ENCODE measurements at places on chromosomes 7 and 10.
A peak's percentile ranks its signal among the peaks of the same experiment; 100 is the strongest.

- no peak for DNase-seq
Observed at GRCh38 chr10:118047157-118047719, 497 bp upstream of the RAB11FIP2 start.

- DNase-seq = no peak
Observed at GRCh38 chr7:155002411-155003091, 373 bp downstream of the PAXIP1 start.

GRCh38 chr10:16845248-16845647 is 28.0 kb upstream of the RSU1 start:
- no peak for DNase-seq

DNA sequence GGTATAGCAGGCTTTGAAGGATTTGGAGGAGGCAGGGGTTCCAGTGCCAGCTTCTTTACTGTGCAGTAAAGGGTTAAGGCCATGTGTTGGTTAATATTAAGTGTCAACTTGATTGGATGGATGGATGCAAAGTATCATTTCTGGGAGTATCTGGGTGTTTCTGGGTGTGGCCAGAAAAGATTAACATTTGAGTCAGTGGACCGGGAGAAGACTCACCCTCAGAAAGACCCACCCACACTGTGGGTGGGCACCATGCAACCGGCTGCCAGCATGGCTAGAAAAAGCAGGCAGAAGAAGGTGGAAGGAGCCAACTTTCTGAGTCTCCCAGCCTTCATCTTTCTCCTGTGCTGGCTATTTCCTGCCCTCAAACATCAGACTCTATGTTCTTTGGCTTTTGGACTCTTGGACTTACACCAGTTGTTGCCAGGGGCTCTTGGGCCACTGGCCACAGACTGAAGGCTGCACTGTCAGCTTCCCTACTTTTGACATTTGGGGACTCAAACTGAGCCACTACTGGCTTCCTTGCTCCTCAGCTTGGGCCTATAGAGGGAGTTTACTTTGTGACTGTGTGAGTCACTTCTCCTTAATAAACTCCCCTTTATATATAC is 6.8 kb upstream of the TRUB1 start:
- DNase-seq = no peak

DNA sequence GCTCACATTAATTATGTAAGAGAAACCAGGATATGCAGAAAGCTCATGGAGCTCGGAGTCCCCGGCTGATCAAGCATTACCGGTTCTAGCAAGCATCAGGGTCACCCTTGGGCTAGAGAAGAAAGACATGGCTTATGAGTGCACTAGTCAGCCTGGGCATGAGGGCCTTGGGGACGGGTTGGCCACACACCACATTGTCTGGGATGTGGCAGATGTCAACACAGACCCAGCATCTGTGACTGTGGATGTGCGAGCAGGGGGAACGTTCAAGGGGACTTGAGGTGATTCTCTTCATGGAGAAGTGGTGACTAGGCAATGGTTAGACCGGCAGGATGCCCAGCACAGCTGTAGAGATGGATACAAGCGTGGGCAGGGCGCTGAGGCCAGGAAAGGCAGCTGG is 13.7 kb downstream of the ZMIZ2 start:
- no peak for DNase-seq

DNA sequence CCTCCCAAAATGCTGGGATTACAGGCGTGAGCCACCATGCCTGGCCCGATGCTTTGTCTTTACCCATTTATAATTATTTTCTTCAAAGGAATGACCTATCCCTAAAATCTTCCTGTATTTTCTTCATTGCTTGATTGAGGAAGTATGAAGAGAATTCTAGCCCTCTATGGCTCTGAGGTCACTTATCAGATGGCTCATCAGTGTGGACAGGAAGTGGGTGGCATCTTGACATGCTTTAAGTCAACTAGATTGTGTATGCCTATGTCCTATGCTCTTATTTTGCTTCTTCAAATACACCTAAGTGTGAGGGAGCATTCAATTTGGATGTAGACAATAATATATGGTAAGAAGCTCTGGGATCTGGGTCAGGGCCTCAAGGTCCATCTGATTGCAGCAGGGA is 1020.5 kb downstream of the LRMDA start:
- DNase-seq = no peak

DNA sequence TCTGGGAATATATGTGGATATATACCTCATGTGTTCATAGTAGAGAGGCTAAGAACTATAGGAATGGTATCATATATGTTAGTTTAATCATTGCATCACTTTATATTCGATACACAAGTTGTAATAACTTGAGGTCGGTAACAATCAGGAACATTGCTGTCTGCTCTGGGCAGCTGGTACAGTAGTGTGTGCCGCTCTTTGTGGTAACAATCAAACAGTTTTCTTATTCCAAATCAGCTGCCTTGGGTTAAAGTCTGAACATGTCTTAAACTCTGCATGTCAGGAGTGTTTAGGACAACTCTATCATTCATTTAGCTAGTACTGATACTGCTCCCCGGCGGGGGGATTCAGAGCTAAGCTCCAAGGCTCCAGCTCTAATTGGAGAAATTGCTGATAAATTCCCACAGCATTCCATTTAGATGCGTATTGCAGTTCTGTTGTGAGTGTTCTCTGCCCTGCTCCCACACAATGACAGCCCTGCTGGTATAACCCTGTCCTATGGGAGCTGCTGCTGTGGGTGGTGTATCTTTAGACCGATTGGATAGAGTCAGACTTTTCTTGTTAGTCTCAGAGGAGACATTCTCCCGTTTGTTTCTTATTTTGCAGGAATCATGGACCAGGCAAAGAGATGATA is 707.5 kb upstream of the FZD8 start:
- no peak for DNase-seq

- no peak for DNase-seq
Observed at GRCh38 chr7:18154726-18155125, 127.1 kb upstream of the PRPS1L1 start.

- no peak for DNase-seq
Observed at GRCh38 chr10:24869354-24870015, 82.9 kb downstream of the PRTFDC1 start.

DNA sequence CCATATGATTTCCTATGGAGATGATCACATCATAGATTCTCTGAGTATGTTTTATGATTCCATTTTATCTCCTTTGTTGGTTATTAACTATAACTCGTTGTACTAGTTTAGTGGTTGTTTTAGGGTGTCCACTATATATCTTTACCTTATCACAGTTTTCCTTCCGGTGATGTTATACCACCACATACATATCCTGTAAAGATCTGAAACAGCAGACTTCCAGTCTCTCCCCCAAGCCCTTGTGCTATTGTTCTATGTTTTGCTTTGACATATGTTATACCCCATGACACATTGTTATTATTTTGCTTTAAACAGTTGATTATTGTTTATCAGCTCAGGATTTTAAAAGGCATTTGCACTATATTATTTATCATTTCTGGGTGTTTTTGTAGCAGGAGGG is 7.3 kb downstream of the IL15RA start:
- DNase-seq = no peak

DNA sequence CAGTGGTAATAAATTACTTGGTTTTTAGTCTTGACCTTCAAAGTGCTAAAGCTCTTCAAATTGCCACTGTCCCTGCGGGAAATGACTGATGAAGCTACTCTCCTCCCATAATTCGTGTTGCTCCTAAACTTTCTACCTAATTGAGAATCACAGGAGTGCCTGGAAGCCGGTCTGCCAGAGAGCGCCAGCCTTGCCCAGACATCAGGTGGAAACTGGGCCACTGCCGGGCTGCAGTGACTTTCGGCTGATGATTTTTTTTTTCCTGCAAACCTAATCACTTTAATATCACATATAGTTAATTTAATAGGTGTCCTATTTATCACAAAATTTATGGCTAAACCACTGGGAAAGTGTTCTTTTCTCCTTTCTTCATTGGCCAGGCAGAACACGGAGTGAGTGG is 59.6 kb upstream of the UBE3C start:
- DNase-seq = no peak

DNA sequence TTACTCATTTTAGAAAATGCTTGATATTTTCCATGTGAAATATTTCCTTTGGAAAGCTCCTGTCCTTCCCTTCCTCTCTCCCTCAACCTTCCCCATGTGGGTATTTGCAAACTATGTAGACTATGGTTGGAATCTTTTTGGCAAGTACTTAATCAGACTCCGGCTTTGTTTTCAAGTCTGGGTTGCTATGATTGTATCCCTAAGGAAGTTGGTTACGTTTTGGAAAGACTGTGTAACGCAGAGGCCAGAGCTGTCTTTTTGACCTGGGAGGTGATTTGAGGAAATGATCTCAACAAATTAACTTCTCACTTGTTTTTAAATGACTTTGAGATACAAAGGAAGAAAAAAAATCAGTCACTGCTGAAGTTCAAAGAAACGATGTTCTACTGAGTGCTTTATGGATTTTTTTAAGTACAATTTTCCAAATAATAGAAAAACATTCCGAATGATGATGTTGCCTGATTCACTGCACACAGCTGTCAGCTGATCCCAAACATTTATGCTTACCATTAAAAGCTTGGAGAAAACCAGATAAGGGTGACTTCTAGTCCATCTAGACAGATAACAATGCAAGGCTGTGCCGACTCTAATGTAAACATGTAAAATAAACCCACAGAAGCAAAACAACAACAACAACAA is 145.5 kb upstream of the CELF2 start:
- no peak for DNase-seq

DNA sequence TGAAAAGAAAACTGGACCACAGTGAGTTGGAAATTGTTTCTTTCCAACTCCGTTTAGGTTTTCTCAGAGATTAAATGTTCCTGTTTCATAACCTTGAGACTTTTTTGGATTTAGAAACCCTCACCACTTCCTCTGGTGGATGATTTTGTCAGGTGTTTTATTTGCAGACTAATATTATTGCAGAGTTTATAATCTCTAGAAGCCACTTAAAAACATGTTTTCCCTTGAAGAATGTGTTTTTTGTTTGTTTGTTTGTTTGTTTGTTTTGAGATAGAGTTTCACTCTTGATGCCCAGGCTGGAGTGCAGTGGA is 520 bp upstream of the MICU1 start:
- DNase-seq = no peak

DNA sequence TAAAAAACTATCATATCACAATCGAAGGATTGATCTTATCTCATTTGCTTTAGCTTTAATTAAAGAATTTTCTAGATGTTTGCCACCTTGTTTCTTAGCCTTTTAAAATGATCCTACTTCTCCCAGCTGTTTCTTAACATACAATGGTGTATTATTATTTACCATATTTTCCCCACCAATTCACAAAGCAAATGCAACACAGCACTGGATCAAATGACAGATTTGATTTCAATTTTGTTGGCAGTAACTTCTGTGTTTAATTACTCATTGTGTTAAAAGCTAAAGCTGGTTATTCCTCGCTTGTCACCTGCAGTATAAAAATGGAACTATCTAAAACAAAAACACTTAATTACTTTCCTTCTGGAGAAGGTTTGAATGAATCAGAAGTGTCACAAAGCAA is 19.6 kb downstream of the SVIL start:
- DNase-seq = no peak

DNA sequence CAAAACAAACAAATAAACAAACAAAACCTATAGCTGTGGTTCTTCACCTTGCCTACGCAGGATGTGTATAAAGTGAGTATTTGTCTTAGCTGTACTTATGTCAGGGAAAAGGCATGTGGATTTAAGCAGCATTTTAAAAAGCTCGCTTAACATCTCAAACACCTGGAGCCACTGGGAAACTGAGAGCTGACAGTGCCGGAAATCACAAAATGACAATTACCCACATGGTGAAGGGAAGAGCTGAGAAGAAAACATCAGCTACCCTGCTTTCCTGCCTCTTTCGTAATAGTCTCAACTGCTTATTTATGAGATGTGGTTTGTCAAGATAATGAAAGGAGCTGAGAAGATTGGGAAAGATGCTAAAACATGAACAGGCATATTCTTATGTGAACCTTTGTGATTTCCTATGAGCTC is 31.1 kb upstream of the MSMB start:
- DNase-seq = peak; percentile 49

DNA sequence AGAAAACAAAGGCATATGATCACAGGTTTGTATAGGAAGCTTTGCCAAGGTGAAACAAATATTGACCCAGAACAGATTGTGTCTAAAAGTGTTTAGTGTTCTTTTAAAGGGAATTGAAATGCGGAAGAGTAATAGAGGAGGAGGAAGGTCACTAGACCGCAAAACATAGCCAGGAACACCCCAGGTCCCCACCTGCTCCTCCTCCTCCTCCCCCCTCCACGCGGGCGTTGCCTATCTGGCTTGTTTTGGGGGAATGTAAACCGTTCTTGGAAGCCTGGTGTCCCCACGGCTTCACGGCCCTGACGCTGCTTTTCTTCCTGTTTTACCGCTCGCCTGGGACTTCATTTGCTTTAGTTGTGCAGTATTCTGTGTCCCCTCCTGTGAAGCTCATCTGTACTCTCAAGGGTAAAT is 81.0 kb upstream of the PFKP start:
- no peak for DNase-seq

DNA sequence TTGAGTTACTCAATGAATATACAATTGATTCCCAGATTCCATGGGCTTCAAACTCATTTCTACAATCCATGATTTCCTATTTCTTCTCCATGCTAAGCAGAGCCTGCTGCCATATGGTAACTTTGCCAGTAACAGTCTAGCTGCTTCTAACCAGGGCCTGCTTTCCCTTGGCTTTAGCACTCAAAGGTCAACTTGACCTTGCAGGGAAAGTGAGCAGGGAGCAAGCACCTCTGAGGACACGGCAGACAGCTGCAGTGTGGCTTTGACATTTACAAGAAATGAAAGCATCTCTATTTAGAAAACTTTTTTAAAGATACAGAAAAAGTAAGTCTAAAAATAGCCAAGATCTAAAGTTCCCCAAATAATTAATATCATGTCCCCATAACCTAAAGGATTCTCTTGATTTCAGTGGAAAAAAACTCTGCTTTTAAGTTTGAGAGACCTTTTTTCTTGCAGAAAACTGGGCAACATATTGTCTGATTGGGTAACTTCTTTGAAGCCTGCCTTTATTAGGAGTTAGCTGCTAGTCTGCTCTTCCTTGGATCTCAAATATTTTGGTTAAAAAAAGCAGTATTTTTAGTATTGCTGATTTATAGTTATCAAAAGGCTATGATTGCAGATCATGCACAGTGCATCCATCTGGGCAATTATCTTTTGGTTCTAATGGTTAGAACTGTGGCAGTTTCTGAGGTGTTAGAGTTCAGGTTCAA is 257.9 kb downstream of the AHR start:
- DNase-seq = no peak

- no peak for DNase-seq
Observed at GRCh38 chr10:130627346-130628045, 491.3 kb downstream of the GLRX3 start.

DNA sequence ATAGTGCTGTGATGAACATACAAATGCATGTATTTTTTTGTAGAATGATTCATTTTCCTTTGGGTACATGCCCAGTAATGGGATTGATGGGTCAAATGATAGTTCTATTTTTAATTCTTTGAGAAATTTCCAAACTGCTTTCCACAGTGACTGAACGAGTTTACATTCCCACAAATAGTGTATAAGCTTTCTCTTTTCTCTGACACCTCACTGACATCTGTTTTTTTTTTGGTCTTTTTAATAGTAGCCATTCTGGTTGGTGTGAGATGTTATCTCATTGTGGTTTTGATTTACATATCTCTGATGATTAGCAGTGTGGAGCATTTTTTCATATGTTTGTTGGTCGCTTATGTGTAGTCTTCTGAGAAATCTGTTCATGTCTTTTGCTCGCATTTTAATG is 195.0 kb upstream of the AGK start:
- DNase-seq = no peak

GRCh38 chr7:40162516-40162915 is 27.7 kb downstream of the SUGCT start:
- DNase-seq = no peak

GRCh38 chr10:103125323-103126267 is 67.5 kb downstream of the NT5C2 start:
- no peak for DNase-seq

GRCh38 chr7:33754933-33755928 is 150.1 kb upstream of the BMPER start:
- DNase-seq = no peak

- no peak for DNase-seq
Observed at GRCh38 chr7:1554333-1555045, 1.5 kb downstream of the TMEM184A start.

Data from bone marrow (tissue), 2 donors.